ENCODE measurements at places on chromosomes 1 and 21.

GRCh38 chr1:22387919-22388580, 63.6 kb upstream of the ZBTB40 start:
- no peak for DNase-seq

- DNase-seq = no peak
Observed at GRCh38 chr1:85681087-85681486, 27.1 kb downstream of the ZNHIT6 start.

DNA sequence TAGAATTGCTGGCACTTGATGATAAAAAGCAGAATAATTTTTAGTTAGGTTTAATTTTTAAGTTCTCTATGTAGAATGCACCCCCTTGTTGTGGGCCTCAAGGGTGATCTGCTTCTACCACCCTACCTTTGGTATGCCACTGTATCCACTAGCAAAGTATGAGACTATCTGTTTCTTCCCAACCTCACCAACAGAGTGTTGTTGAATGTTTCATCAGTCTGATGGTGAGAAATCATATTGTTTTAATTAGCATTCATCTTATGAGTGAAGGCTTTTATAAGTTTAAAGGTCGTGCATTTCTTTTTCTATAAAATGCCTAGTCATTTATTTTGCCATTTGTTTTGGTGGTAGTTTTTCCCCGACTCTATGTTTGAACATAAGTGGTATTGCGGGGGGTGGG, 141.0 kb downstream of the MAGI3 start:
- DNase-seq = no peak

- no peak for DNase-seq
Observed at GRCh38 chr1:225731491-225731890, 46.1 kb upstream of the SRP9 start.

DNA sequence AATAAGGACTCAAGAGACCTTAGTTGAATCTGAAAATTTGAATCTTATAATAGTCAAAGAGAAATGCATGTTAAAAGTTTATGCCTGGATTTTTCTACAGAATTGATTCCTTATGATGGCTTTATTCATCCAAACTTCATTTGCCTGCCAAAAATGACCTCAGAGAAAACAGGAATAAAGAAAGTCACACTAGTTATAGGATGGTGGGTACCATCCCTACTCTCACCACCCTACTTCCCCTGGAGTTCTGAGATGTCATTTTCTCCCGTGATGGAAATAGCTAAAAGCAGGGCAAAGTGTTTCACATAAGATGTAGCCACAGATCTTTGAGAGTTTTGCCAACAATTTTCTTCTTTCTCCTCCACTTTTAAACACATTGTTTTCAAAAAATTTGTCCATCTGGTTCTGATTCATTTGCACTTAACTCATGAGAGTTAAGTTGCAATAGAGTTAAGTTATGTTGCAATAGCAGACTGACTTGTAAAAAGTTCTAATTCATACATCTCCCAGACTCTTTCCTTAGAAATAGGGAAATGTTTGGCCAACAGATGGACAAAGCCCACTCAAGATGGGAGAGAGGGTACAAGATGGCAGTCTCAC, 384.6 kb downstream of the PLPP3 start:
- DNase-seq = no peak

Measured in RWPE1 (cell line).